Stimulated activated CD4-positive, alpha-beta T cell treated with anti-CD3 and anti-CD28 coated beads, Interleukin-15, amount 100 ng/mL, for 48 hours (primary cell): ENCODE measurements at places on chromosomes 6 and 20.

- no peak for DNase-seq
Measured at GRCh38 chr6:4584801-4585200, 191.4 kb upstream of the CDYL start.

- DNase-seq: no peak
Measured at GRCh38 chr6:3162565-3163247, 5.4 kb upstream of the TUBB2A start.

GRCh38 chr6:116562614-116563013, 8.7 kb upstream of the RWDD1 start:
- no peak for DNase-seq

GRCh38 chr20:35791821-35792220, 20.0 kb downstream of the PHF20 start:
- no peak for DNase-seq

DNA sequence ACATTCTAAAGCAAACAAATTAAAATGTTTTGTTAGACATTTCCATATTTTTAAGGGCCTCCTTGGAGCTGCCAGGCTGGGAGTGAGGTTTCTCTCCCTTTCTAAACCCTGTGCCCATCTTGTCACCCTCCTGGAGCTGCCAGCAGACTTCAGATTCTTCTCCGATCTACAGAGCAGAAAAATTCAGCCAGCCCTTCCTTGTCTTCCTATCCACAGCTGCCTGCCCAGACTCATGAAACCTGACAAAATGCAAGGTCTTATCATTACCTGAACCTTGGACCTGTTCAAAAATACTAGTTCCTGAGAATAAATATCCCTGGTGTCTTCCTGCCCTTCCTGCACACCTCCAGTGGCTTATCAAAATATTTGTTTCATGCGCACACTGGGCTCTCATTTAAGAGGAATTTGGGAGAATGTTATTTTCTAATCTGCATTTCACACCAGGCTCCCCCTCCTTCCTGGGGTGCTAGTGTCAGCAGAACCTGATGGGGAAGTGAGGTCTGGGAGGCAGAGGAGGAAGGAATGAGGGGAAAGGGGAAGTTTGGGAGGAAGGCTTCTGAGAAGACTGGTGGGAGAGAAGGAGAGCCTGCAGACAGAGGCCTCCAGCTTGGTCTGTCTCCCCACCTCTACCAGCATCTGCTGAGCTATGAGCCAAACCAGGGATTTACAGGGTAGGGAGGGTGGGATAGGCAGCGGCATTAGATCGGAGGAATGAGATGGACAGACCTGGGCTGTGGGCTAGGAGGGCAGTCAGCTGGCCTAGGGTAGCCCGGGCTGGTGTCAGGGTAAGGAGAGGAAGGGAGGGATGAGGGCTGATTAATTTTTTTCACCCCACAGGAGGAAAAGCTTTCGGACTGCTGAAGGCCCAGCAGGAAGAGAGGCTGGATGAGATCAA, at the start of gene AIF1:
Gene AIF1 (plus strand): TSS at position 551 of the 895 bp plus-strand sequence. CDS start 96 bp downstream, at position 647.
- no peak for DNase-seq

- no peak for DNase-seq
Measured at GRCh38 chr6:54864272-54864671, 17.7 kb downstream of the FAM83B start.

- DNase-seq: no peak
Measured at GRCh38 chr6:169165561-169166300, 87.9 kb downstream of the THBS2 start.

DNA sequence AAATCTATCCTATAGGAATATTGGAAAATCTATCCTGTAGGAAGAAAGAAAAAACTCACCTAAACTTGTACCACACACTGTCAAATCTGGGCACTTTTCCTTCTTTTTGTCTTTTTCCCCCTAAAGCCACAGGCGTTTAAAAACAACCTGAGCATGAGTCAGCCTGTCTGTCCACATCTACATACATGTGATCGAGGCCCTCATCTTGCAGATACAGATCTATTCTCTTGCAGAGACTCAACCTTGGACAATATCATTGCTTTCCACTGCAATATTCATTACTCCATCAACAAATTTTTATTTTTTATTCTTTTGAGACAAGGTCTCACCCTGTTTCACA, 95.9 kb upstream of the IYD start:
- no peak for DNase-seq

DNA sequence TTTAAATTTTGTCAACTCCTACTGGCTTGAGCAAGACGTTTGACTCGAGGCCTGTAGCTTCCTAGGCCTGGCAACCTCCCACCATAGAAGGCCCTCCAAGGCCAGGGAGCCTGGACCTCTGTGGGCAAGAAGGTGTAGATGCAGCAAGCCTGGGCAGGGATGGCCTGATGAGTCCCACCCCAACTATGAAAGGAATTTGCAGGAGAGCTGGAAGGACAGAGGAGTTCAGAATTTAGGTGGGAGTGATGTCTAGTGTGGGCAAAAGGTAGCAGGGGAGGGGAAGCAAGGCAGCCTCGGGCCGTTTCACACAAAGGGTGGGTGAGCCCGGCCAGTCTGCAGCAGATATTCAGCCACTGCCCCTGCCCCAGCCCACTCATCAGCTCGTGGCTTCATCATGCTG, 245.2 kb downstream of the CDH26 start:
- no peak for DNase-seq

- no peak for DNase-seq
Measured at GRCh38 chr6:24874776-24875533, 60.8 kb downstream of the RIPOR2 start.

- DNase-seq: no peak
Measured at GRCh38 chr6:137092018-137092417, 47.3 kb upstream of the IL20RA start.
